ENCODE measurements at places on chromosomes 1 and 21. TPM values are rescaled to one million over a fixed set of nuclear protein-coding genes. Genes with fewer than 3 reads are reported as not detected.
A peak's percentile ranks its signal among the peaks of the same experiment; 100 is the strongest.

The PLPPR5 gene
- total RNA-seq, result not detected

The TSSK3 gene
- not detected for total RNA-seq

The ANGPTL1 gene
- 17.5 TPM for total RNA-seq

- H3K36me3 ChIP-seq, result no peaks in the 10 kb centered on the region
- H3K4me1 ChIP-seq, result peaks cover 7% of the 10 kb centered on the region
- H3K27me3 ChIP-seq, result no peaks in the 10 kb centered on the region
- DNase-seq, result no peak
- H3K27ac ChIP-seq, result no peak overlapping the region
- H3K4me3 ChIP-seq, result no peak overlapping the region
Measured at GRCh38 chr1:48093147-48093546, 96.0 kb upstream of the TRABD2B start.

DNA sequence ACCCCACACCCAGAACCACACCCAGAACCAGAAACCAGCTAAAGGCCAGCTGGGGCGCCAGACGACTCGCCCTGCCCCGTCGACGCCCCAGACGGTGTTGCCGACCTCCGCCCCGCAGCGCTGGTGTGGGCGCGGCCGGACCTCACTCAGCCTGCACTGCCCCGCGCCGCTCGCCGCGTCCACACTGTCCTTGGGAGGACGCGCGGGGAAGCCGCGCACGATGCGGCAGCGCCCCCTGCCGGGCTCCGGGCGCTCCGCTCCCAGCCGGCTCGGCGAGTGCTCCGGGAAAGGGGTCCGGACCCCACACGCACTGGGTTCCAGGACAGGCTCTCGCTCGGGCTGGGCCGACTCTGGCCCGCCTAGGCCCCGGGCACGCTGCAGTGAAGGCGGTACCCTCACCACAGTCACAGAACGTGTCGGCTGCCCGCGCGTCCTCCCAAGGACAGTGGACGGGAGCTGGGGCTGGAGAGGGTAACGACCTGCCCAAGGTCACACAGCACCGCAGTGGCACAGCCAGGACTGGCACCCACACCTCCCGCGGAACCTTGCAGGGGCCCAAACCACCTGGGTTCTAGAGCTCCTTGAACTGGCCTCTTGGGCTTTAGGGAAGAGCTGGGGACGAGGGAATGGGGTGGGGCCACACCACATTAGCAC lies 90.2 kb downstream of the DMRTA2 start:
- DNase-seq, result peak; percentile 40
- H3K36me3 ChIP-seq, result no peaks in the 10 kb centered on the region
- H3K4me3 ChIP-seq, result peak overlapping the region; percentile 42
- H3K4me1 ChIP-seq, result peaks cover 12% of the 10 kb centered on the region
- H3K27ac ChIP-seq, result no peak overlapping the region

DNA sequence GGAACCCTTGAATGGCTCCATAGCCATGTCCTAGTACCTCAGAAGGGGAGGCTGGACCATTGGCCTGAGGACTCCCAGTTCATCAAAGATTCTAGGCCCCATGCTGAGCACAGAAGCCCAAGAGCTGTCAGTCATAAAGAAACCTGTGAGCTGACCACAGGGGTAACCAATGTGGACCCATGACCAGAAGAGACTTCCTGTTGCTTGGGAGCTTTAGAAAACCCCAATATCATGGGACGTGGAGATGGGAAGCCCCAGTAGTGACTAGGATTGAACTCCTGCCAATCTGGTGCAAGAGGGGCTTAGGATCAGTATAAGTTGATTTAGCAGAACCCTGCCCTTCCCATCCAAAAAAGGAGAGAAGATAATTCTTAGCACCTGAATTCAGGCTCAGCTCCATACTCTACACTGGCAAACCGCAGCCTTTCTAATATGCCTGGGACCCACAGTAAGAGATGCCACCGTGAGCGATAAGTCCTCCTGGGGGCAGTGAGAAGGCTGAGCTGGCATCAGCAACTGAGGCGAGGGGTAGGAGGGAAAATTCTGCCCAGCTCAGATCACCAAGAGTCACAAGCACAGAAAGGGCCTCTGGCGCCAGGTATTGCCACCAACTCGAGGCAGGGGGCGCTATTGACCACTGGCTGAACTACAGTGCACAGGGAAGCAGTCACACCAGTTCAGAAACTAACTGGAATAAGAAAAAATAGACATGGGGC lies 108.9 kb downstream of the CAPN8 start:
- H3K4me1 ChIP-seq, result no peaks in the 10 kb centered on the region
- no peak overlapping the region for H3K27ac ChIP-seq
- no peaks in the 10 kb centered on the region for H3K27me3 ChIP-seq
- DNase-seq, result peak; percentile 75
- H3K4me3 ChIP-seq, result no peak overlapping the region

GRCh38 chr1:3695326-3696217 lies 43.3 kb downstream of the TP73 start:
- peak; percentile 67 for DNase-seq
- no peak overlapping the region for H3K4me3 ChIP-seq
- H3K27ac ChIP-seq, result no peak overlapping the region
- peaks cover 7% of the 10 kb centered on the region for H3K4me1 ChIP-seq
- H3K36me3 ChIP-seq, result no peaks in the 10 kb centered on the region
